NCI-H1694 (cell line): ENCODE measurements at places on chromosomes 2 and 18.

- no peak for DNase-seq
These were observed 1713.5 kb upstream of the SLC39A10 start for GRCh38 chr2:193943406-193943960.

DNA sequence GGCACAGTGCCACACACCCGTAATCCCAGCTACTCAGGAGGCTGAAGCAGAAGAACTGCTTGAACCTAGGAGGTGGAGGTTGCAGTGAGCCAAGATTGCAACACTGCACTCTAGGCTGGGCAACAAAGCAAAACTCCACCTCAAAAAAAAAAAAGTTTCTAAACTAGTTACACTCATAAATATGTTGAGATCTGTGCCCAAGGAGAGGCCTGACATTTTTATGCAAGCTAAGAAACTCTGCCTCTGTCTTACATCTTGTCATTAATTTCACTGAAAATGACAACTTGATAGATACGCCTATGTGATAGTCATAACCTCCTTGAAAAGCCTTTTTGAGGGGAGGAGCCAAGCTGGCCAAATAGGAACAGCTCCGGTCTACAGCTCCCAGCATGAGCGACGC is 412.7 kb downstream of the STK39 start:
- DNase-seq: no peak

GRCh38 chr2:149021271-149021719 is 17.2 kb upstream of the LYPD6B start:
- DNase-seq: no peak

- no peak for DNase-seq
These were observed 530.7 kb downstream of the ZNF804A start for GRCh38 chr2:185128996-185129395.

DNA sequence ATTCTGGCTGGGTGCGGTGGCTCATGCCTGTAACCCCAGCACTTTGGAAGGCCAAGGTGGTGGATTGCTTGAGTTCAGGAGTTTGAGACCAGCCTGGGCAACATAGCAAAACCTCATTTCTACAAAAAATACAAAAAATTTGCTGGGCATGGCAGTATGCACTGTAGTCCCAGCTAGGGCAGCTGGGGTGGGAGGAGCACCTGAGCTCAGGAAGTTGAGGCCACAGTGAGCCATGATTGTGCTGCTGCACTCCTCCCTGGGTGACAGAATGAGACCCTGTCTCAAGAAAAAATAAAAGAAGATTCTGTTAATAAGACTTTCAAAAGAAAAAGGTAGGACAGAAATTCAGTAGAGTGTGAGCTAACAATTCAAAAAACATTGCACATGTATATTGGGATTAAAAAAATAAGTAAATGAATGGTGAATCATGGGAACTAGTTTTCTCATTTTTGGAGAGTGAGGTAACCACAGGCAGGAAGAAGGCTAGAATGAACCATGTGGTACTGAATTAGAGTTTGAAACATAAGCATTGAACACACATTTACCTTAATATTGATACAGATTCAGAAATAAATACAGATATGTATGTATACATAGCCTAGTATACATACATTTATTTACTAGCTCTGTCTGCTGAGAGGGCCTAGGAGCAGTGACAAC is 53.5 kb downstream of the NCOA1 start:
- no peak for DNase-seq

DNA sequence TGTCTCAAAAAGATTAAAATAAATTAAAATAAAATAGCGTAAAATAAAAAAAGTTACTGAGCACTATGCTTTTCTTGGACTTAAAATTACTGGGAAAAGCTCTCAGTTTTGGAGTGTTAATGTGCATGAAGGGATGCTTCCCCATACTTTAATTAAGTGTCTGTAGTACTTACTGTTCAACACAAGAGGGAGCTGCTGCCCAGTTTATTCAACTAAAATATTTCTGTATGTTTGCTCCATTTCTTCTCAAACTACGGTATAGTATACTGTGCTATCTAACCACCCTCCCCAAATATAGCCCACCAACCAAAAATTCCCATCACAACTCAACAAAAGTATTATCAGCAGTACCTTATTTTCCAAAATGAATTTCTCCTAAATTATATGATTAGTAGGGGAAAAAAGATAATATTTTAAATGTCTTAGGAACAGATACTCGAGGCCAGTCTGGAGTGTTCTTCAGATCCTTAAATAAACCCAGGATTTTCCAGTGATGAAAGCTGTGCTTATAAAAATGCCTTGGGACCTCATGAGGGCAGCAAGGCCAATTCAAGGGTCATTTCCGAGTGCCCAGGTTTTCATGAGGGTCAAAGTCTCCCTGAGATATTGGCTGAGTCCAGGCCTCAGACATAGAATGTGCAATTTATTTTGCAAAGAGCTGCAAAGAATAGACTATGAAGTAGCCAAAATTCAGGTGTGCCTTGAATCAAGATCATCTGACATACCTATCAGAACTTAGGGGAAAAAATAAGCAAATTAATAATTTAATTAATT is 64.1 kb downstream of the CHRNA1 start:
- peak; percentile 32 for DNase-seq

DNA sequence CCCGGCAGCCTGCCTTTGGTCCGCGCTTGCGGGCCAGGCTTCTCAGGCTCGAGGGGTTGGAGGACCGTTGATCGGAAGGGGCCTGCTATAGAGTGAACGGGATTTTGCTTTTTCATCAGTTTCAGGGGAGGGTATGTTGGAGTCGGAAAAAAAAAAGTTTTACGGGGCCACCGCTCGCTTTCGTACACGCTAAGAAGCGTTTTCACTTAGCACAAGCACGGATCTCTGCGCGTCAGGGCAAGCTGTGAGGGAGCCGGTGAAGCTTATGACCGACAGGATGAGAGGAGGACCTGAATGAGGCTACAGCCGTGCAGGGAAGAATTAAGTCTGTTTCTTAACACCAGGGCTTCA is 443 bp downstream of the CPSF3 start:
- DNase-seq: peak; percentile 33

DNA sequence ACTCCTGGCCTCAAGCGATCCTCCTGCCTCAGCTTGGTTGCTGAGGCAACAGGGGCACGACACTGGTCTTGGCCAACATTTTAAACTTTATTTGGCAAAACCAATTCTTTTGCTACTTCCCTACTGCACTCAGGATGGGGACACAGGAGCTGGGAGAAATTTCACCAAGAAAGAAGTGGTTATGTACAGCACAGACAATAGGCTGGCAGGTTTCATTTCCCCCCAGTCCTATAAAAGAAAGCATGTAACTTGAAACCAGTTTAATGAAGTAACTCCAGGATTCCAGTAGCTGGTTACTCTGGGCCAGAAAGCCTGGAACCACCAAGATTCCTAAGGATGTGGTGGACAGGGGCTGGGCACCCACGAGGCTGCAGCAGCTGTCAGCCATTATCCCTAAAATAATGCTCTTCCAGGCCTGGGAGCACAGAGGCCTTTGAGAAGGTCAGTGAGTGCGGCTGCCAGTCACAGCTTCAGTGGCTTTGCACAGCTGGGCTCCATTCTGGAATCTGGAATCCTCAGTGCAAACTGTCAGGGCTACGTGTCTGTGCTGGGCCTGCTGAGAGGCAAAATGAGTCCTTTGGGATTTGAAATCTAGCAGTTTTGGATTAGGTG is 142.3 kb upstream of the ITGA6 start:
- no peak for DNase-seq

- DNase-seq: no peak
These were observed 216.3 kb downstream of the LDLRAD4 start for GRCh38 chr18:13434854-13435253.

DNA sequence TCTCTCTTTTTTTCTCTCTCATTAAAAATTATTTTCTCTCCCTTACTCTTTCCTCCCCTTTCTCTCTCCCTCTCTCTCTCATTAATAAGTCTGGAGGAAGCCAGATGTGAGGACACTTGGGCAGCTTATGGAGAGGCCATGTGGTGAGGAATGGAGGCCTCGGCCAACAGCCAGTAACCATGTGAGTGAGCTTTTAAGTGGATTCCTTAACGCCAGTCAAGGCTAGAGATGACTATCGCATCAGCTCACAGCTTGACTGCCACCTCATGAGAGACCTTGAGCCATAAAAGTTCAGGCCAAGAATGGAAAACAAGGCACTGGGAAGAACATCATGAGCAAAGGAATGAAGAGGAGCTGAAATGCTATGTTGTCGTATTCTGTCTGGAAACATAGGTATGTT is 39.1 kb downstream of the ETAA1 start:
- DNase-seq: no peak

DNA sequence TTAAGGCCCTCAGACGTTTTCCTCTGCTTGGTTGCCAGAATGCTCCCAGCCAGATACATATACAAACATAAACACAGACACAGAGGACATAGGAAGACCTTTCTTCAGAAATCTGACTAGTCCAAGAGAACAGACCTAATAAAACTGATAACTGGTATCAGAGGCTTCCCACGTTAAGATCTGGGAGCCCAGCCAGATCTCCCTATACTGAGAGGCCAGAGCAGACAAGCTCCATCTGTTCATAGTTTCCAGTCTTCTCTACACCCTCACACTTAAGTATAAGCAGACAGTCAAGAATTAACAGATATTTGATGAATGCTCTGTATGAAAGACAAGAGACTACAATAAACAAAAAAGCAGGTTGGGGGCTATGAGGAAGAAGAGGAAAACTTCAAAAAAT is 240.5 kb upstream of the CHAC2 start:
- no peak for DNase-seq

GRCh38 chr2:227324642-227324994 is 433 bp upstream of the MFF start:
- DNase-seq: peak; percentile 5
